Central memory CD8-positive, alpha-beta T cell (primary cell): ENCODE measurements at places on chromosomes 4 and X.
A peak's percentile ranks its signal among the peaks of the same experiment; 100 is the strongest.

DNA sequence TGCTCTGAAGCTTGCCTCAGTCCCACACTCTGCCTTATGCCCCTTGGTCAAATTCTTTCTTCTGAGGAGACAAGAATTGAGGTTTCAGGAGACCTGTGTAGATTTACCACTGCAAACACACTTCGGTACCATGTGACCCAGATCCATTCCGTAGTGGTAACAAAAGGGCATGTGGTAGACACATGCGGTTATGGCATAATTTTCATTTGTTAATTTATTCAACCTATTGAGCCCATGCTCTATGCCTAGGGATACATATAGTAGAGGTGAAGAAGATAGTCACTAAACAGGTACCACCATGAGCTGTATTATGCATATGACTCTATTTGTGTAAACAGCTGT lies 190.9 kb downstream of the NDST4 start:
- no peak overlapping the region for H3K4me3 ChIP-seq
- DNase-seq, result no peak
- H3K36me3 ChIP-seq, result no peaks in the 10 kb centered on the region
- no peaks in the 10 kb centered on the region for H3K4me1 ChIP-seq
- H3K27ac ChIP-seq, result no peak overlapping the region

GRCh38 chr4:156536661-156537060 lies 434.9 kb downstream of the PDGFC start:
- H3K27ac ChIP-seq, result no peak overlapping the region
- no peak overlapping the region for H3K4me3 ChIP-seq
- H3K27me3 ChIP-seq, result no peaks in the 10 kb centered on the region
- no peaks in the 10 kb centered on the region for H3K4me1 ChIP-seq
- H3K36me3 ChIP-seq, result no peaks in the 10 kb centered on the region

- H3K4me1 ChIP-seq, result no peaks in the 10 kb centered on the region
- H3K27ac ChIP-seq, result no peak overlapping the region
Measured at GRCh38 chrX:48492293-48492910, 16.4 kb upstream of the PORCN start.

DNA sequence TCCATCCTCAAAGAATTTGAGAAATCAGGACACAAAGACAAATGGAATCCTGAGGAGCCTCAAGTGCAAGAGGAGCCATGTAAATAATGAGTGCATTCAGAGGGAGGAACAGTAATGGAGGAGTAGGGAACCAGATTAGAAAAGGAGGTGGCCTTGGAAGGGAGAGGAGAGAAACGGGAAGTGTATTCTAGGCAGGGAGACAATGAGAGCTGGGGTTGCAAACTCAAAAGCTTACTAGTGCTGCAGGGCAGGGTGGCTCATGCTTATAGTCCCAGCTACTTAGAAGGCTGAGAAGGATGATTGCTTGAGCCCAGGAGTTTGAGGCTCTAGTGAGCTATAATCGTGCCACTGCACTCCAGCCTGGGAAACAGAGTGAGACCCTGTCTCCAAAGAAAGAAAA lies 113.2 kb upstream of the LSM6 start:
- DNase-seq, result no peak
- peaks cover 4% of the 10 kb centered on the region for H3K4me1 ChIP-seq
- H3K4me3 ChIP-seq, result no peak overlapping the region
- H3K27ac ChIP-seq, result no peak overlapping the region
- H3K36me3 ChIP-seq, result peaks cover 2% of the 10 kb centered on the region

DNA sequence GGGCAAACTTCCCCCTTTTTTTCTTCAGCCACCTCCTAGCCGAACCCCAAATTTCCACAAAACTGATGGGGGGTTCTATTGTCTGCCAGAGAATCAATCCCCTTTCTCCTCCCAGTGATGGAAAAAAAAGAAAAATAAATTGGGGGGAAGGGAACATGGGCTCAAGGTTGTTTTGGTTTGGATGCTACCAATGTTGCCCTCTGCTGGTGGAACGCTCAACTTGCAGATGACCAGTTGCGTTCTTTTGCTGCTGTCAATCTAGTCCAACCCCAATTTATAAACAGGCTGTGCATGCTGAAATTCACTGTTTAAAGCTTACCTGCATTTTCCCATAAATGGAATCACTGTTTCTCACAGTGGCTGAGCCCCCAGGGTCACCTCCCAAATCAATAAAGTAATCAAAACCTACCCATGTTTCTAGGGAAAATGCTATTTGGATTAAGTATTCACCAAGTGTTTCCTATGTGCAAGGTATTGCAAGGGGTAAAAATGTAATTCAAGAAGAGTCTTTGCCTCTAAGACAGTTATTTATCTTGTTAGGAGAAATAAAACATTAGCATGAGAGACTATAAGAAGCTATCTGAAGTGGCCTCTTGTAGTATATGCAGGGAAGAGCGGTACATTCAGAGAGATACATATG lies 116.7 kb upstream of the TMEM164 start:
- H3K27me3 ChIP-seq, result peaks cover 7% of the 10 kb centered on the region
- no peaks in the 10 kb centered on the region for H3K4me1 ChIP-seq
- no peak overlapping the region for H3K27ac ChIP-seq
- no peak for DNase-seq
- H3K36me3 ChIP-seq, result no peaks in the 10 kb centered on the region

GRCh38 chr4:83276299-83277040 lies 8.1 kb downstream of the COQ2 start:
- no peak overlapping the region for H3K27ac ChIP-seq
- H3K4me1 ChIP-seq, result peaks cover 16% of the 10 kb centered on the region
- H3K4me3 ChIP-seq, result no peak overlapping the region
- H3K27me3 ChIP-seq, result no peaks in the 10 kb centered on the region
- DNase-seq, result no peak

GRCh38 chrX:130418740-130419139 lies 17.0 kb downstream of the RBMX2 start:
- no peak overlapping the region for H3K27ac ChIP-seq
- no peak for DNase-seq
- H3K27me3 ChIP-seq, result no peaks in the 10 kb centered on the region
- peaks cover 2% of the 10 kb centered on the region for H3K36me3 ChIP-seq
- H3K4me1 ChIP-seq, result no peaks in the 10 kb centered on the region

DNA sequence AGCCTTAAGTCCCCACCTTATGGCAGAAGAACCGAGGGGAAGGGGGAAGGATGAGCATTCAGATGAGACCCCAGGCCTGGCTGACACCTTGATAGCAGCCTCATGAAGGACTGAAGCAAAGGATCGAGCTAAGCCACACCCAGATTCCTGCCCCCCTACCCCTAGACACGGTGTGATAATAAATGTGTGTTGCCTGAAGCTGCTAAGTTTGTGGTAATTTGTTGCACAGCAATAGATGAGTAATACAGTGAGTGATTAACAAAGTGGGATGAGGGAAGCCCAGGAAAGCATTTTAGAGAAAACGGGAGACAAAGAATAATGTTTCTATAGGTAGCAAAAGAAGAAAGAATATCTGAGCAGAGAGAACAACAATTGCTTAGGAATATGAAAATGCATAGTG lies 404.2 kb downstream of the MID1IP1 start:
- H3K27ac ChIP-seq, result no peak overlapping the region
- H3K4me3 ChIP-seq, result no peak overlapping the region
- DNase-seq, result no peak
- H3K27me3 ChIP-seq, result peaks cover 10% of the 10 kb centered on the region

- H3K27ac ChIP-seq, result peak overlapping the region; percentile 72
- peaks cover 28% of the 10 kb centered on the region for H3K4me1 ChIP-seq
- no peak overlapping the region for H3K4me3 ChIP-seq
- H3K36me3 ChIP-seq, result peaks cover 2% of the 10 kb centered on the region
Measured at GRCh38 chrX:9535101-9535500, 70.2 kb downstream of the TBL1X start.

DNA sequence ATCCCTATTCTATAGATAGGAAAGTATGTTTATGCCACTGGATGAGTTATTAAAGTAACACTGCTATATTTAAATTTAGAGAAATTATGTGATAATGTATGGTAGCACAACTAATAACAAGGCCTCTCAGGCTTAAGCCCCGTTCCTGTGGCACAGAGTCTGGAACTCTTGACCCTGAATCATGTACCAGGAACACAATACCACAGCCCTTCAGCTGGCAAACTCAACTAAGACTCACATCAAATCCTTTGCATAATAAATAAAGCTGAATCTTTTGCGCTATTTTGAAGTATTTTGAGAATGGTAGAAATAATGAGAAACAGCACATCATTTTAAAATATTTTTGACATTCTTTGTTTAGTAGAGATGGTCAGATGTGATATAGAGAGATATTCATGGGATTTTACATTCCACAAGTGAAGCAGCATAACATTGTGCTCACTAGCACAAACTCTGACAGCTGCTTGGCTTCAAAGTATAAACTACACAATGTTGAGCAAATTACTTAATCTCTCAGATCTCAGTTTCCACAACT lies 478.4 kb upstream of the FAM241A start:
- H3K4me1 ChIP-seq, result no peaks in the 10 kb centered on the region
- no peak overlapping the region for H3K27ac ChIP-seq
- DNase-seq, result no peak
- H3K36me3 ChIP-seq, result no peaks in the 10 kb centered on the region
- H3K27me3 ChIP-seq, result no peaks in the 10 kb centered on the region

DNA sequence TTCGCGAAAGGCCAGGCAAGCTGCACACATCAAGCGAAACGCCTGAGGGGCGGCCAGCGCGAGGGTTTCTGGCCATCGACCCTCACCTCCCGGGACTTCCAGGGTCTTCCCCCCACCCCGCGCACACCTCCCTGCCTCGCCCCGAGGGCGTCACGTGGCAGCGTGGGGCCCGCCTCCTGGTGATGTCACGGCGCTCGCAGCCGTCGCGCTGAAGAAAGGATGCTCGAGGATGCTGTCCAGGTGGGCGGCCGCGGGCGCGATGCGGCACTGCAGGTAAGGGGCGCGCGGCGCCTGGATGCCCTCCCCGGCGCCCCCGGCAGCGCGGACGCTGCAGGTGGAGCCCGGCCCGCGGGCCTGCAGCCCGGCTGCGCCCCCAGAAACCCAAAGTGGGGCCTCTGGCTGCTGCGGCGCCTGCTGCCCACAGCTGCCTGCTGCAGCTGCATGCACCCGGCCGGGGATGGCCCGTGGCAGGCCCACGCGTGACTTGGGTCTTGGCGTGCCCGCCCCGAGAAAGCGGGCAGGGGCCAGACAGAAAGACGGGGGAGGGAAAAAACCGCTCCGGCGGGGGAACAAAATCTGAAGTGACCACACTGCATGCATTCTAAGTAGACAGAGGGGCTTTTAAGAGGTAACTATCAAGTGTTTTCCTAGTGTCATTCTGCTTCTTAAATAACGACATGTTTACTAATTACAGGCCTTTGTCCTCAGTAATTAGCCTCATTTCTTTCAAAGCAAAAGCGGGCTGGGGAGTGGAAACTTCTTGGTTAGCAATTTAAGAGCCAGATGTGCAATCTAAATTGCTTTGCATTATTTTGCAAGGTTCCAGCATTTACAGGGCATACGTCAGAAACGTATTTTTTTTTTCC lies 1.7 kb downstream of the CLCN4 start:
- no peak for DNase-seq
- peaks cover 45% of the 10 kb centered on the region for H3K27me3 ChIP-seq
- H3K27ac ChIP-seq, result no peak overlapping the region
- no peak overlapping the region for H3K4me3 ChIP-seq
- no peaks in the 10 kb centered on the region for H3K36me3 ChIP-seq

GRCh38 chrX:134599184-134599914 lies 58.9 kb downstream of the PLAC1 start:
- H3K4me1 ChIP-seq, result no peaks in the 10 kb centered on the region
- no peak for DNase-seq
- peaks cover 42% of the 10 kb centered on the region for H3K27me3 ChIP-seq
- H3K4me3 ChIP-seq, result no peak overlapping the region

- H3K4me1 ChIP-seq, result no peaks in the 10 kb centered on the region
- H3K4me3 ChIP-seq, result no peak overlapping the region
- H3K27me3 ChIP-seq, result no peaks in the 10 kb centered on the region
- no peaks in the 10 kb centered on the region for H3K36me3 ChIP-seq
- no peak for DNase-seq
Measured at GRCh38 chr4:65552057-65552456, 118.2 kb downstream of the EPHA5 start.

DNA sequence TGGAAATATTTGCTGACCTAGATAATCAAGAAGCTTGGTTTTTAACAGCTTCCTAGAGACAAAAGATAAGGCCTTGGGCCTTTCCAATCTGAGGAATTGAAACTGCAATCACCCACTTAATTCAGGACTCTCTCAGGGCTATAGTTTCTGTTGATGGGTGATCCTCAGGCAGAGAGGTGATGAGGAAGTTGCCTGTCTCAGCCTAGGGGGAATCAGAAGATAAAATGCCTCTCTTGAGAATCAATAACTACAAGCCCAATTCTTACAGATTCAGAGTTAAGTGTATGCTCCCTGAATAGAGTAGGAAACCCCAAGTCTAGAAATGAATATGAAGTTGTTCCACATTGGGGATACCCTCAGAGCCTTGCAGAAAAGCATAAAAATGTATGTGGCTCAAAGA lies 45.5 kb downstream of the NFKB1 start:
- H3K27me3 ChIP-seq, result no peaks in the 10 kb centered on the region
- peaks cover 44% of the 10 kb centered on the region for H3K36me3 ChIP-seq
- H3K4me3 ChIP-seq, result no peak overlapping the region
- no peak for DNase-seq

GRCh38 chr4:150493851-150494250 lies 88.1 kb upstream of the MAB21L2 start:
- no peak overlapping the region for H3K27ac ChIP-seq
- DNase-seq, result no peak
- H3K4me3 ChIP-seq, result no peak overlapping the region
- H3K27me3 ChIP-seq, result no peaks in the 10 kb centered on the region
- no peaks in the 10 kb centered on the region for H3K4me1 ChIP-seq

DNA sequence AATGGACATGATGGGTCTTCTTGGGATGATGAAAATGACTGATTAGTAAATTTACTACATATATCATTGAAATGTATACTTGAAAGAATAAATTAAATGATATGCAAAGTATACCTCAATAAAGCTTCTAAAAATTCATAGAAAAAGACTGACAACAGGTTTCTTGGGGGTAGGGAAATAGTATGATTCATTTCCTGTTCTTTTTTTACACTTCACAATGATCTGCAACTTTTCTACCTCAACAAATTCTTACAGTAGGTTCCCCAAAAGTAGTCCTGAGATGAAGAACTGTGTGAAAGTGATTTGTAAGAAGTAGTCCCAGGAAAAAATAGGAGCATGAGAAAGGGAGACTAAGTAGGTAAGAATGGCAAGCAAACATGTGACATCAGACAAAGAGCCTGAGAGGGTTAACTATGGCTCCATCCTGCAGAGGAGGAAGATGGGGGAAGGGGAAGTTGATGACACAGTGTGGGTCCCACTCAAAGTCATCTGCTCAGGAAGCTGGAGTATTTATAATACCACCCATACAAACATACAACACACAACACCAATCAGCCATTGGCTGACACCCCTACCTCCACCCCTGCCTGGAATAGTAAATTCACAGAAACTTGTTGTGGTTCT lies 73.9 kb downstream of the ARHGAP6 start:
- no peaks in the 10 kb centered on the region for H3K36me3 ChIP-seq
- no peak overlapping the region for H3K4me3 ChIP-seq
- DNase-seq, result no peak
- peaks cover 9% of the 10 kb centered on the region for H3K4me1 ChIP-seq
- peaks cover 8% of the 10 kb centered on the region for H3K27me3 ChIP-seq

DNA sequence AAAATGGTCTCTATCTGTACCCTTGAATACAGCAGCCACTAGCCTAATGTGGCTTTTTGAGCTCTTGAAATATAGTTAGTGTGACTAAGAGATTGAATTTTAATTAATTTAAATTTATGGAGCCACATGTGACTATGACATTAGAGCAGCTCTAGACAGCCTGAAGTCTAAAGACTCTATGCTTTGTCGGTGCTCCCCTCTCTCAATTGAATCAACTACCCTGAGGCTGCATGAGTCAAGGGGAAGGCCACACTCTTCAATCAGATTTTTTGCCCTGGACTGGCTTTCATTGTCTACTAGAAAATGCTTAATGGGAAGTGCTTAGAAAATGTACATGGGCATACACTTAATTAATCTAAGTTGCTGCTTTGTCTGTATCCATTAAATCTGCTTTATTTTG lies 11.7 kb downstream of the TLR7 start:
- no peaks in the 10 kb centered on the region for H3K4me1 ChIP-seq
- DNase-seq, result no peak
- H3K36me3 ChIP-seq, result no peaks in the 10 kb centered on the region
- no peak overlapping the region for H3K4me3 ChIP-seq
- no peak overlapping the region for H3K27ac ChIP-seq
- peaks cover 15% of the 10 kb centered on the region for H3K27me3 ChIP-seq
